ENCODE measurements at places on chromosomes 13 and 19. TPM values are rescaled to one million over a fixed set of nuclear protein-coding genes. Genes with fewer than 3 reads are reported as not detected.
A peak's percentile ranks its signal among the peaks of the same experiment; 100 is the strongest.

ZNF793 gene
- polyA plus RNA-seq, result 1.1 TPM

TSHZ3 gene
- polyA plus RNA-seq, result 1.1 TPM

SIAH3 gene
- not detected for polyA plus RNA-seq

DNA sequence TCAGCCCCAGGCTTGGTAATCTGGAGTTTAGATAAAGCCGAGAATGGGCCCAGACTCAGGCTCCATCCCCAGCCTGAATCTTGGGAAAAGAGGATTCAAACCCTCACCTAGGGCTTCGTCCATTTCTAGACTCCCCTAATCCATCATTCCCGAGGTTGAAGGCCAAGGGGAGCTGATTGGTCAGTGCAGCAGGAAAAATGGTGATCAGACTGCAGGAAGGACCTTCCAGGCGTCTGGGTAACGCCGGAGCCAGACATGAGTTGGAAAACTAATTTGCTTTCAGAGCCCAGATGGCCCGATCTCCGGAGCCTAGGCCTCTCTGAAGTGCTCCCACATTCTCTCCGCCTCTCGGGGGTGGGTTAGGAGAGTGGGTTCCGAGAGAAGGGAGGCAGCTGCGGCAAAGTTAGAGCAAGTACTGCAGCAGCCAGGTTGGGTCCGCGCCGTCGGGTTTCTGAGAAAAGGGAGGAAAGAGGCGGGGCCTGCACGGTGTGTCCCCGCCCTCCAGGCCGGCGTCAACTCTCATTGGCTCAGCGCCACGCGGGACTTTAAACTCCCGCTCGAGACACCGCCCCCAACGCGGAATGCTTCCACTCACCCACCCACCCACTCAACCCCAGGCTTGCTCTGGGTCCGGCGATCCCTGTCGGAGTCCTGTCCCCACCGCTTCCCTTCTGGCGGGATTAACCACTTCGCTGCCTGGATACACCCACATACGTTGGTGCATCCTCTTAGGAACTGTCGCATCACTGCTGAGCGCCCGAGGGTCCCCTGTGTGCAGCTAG lies 788 bp upstream of the RTBDN start:
- no peak for DNase-seq
- no peaks in the 10 kb centered on the region for H3K36me3 ChIP-seq
- H3K27me3 ChIP-seq, result peaks cover 76% of the 10 kb centered on the region
- H3K27ac ChIP-seq, result no peak overlapping the region

DNA sequence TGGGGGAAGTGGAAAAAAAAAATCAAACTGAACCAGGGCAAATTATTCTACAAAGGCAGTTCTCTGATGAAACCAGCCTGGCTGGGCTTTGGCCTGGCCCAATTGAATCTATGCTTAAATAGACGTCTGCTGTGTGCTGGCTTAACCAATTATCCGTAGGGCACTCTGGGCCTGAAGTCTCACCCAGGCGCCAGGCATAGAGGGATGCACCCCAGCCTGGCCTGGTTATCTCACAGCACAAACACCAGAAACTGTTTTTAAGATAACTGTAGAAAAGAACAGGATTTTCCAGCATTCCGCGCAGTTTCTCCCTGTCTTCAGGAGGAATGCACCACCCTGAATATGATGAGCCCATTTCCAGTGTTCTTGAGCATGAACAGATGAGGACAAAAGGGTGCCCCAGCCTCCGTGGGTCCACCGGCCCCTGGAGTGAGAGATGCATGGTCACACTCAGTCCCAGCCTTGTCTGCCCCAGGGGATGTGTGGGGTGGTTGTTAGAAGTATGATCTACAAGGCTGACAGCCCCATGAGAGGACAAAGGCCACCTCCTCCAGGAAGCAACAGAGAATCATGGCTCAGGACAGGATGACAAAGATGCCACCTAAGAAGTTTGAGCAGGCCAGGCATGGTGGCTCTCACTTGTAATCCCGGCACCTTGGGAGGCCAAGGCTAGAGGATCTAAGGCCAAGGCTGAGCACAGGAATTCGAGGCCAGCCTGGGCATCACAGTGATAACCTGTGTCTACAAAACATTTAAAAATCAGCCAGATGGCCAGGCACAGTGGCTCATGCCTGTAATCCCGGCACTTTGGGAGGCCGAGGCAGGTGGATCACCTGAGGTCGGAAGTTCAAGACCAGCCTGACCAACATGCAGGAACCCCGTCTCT lies 50.2 kb downstream of the PEPD start:
- no peak for DNase-seq
- no peaks in the 10 kb centered on the region for H3K27me3 ChIP-seq

- no peak overlapping the region for H3K27ac ChIP-seq
- no peak for DNase-seq
- H3K36me3 ChIP-seq, result no peaks in the 10 kb centered on the region
- no peaks in the 10 kb centered on the region for H3K4me1 ChIP-seq
Measured at GRCh38 chr13:94641409-94641941, 39.8 kb downstream of the GPR180 start.

TIMM29 gene
- 36.6 TPM for polyA plus RNA-seq

- H3K36me3 ChIP-seq, result no peaks in the 10 kb centered on the region
- H3K4me3 ChIP-seq, result no peak overlapping the region
- H3K4me1 ChIP-seq, result no peaks in the 10 kb centered on the region
- no peak overlapping the region for H3K27ac ChIP-seq
- H3K27me3 ChIP-seq, result no peaks in the 10 kb centered on the region
Measured at GRCh38 chr13:93147298-93147645, 79.3 kb upstream of the GPC6 start.

GRCh38 chr19:49645592-49645991 lies 3.6 kb downstream of the SCAF1 start:
- H3K27ac ChIP-seq, result no peak overlapping the region
- no peak for DNase-seq
- peaks cover 17% of the 10 kb centered on the region for H3K36me3 ChIP-seq
- H3K27me3 ChIP-seq, result no peaks in the 10 kb centered on the region
- H3K4me3 ChIP-seq, result no peak overlapping the region
- peaks cover 23% of the 10 kb centered on the region for H3K4me1 ChIP-seq

GRCh38 chr13:30864433-30865122 lies 41.5 kb upstream of the MEDAG start:
- H3K36me3 ChIP-seq, result no peaks in the 10 kb centered on the region
- no peaks in the 10 kb centered on the region for H3K27me3 ChIP-seq
- no peak for DNase-seq
- no peak overlapping the region for H3K27ac ChIP-seq
- H3K4me3 ChIP-seq, result no peak overlapping the region
- H3K4me1 ChIP-seq, result no peaks in the 10 kb centered on the region

DNA sequence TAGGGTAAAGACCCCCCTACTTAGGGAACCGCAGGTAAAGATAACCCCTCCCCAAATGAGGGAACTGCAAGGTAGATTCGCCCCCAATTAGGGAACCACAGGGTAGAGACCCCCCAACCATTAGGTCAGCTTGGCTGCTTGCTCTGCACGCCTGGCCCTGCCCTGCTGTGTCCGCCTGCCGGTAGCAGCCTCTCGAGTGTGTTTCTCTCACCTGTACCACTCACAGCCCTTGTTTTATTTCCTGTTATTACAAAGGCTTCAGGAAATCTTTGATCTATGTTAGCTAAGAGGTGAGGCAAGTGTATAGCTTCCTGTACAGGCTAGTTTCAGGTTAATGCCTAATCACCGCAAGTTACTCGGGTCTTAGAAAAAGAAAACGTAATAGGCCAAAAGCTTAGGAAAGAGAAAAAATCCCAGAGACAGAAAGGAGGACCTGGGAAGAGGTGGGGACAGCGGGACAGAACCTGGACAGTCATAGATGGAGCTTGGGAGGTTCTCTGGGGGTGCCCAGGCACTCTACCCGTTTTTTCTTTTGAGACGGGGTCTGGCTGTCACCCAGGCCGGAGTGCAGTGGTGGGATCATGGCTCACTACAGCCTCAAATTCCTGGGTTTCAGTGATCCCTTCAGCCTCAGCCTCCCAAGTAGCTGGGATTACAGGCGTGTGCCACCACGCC lies 23.1 kb upstream of the EIF3G start:
- peak overlapping the region; percentile 49 for H3K4me3 ChIP-seq
- DNase-seq, result peak; percentile 23
- H3K4me1 ChIP-seq, result peaks cover 61% of the 10 kb centered on the region
- no peaks in the 10 kb centered on the region for H3K27me3 ChIP-seq
- H3K27ac ChIP-seq, result peak overlapping the region; percentile 71

DNA sequence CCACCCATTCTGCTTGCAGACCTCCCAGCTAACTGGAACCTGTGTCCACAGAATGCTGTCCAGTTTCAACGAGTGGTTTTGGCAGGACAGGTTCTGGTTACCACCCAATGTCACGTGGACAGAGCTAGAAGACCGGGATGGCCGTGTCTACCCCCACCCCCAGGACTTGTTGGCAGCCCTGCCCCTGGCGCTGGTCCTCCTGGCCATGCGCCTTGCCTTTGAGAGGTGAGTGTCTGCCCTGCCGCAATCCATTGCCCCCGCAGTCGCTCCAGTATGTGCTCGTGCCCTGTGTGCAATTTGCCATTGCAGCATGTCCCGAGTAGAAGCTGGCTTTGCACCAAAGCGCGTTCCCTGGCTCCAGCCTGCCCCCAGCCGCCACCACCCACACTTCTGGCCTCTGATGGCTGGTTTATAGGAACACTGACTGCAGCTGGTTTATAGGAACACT lies 41.9 kb downstream of the CERS4 start:
- no peak overlapping the region for H3K4me3 ChIP-seq
- H3K36me3 ChIP-seq, result no peaks in the 10 kb centered on the region
- H3K4me1 ChIP-seq, result no peaks in the 10 kb centered on the region
- no peak overlapping the region for H3K27ac ChIP-seq
- H3K27me3 ChIP-seq, result no peaks in the 10 kb centered on the region

DNA sequence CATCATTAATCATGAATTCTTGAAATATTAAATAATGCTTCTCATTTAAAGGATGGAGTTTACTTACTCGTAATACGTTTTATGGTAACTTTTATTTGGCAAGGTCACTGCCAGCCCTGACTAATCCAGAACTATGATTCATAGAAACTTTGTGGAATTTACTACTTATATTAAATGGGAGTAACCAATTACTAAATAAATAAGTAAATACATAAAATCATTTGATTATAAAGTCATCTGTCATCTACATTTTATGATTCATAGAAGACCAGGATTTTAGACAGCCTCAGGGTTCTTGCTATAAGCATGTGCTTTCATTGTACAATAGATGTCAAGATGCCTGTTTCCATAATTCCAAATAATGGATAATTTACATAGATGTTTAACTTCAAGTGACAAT lies 611.1 kb downstream of the TBC1D4 start:
- no peaks in the 10 kb centered on the region for H3K27me3 ChIP-seq
- no peak overlapping the region for H3K27ac ChIP-seq
- no peak for DNase-seq
- no peaks in the 10 kb centered on the region for H3K4me1 ChIP-seq
- H3K36me3 ChIP-seq, result no peaks in the 10 kb centered on the region

DNA sequence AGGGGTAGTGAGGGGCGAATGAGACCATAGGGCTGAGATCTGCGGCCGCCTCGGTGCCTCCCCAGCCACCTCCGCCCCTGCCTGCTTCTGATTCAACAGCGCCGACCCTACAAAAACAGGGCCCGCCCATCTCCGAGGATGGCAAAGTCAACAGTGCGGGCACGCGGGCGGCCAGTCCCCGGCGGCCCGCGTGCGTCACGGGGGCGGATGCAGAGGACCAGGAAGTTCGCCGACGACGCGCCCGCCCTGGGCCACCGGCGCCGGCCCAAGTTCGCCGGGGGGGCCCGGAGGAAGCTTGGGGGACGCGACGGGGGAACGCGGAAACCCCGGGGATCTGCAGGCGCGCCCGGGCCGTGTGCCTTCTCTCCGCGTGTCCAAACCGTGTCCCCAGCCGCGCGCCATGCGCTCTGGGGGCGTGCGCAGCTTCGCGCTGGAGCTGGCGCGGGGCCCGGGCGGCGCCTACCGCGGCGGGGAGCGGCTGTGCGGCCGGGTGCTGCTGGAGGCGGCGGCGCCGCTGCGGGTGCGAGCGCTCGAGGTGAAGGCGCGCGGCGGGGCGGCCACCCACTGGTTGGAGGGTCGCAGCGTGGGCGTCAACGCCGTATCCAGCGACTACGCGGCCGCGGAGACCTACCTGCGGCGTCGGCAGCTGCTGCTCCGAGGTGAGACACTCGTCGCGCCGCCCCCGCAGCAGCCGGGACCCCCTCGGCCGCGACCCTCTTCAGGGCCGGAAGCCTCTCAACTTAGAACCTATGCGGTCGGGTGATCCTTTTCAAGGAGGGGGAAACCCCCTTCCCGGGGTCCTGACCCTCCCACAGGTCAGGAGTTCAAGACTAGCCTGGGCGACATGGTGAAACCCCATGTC lies 6.8 kb upstream of the ARRDC2 start:
- DNase-seq, result peak; percentile 95
- peak overlapping the region; percentile 88 for H3K27ac ChIP-seq
- peak overlapping the region; percentile 90 for H3K4me3 ChIP-seq
- H3K4me1 ChIP-seq, result peaks cover 21% of the 10 kb centered on the region
- no peaks in the 10 kb centered on the region for H3K27me3 ChIP-seq

CYP2A6 gene
- not detected for polyA plus RNA-seq

DNA sequence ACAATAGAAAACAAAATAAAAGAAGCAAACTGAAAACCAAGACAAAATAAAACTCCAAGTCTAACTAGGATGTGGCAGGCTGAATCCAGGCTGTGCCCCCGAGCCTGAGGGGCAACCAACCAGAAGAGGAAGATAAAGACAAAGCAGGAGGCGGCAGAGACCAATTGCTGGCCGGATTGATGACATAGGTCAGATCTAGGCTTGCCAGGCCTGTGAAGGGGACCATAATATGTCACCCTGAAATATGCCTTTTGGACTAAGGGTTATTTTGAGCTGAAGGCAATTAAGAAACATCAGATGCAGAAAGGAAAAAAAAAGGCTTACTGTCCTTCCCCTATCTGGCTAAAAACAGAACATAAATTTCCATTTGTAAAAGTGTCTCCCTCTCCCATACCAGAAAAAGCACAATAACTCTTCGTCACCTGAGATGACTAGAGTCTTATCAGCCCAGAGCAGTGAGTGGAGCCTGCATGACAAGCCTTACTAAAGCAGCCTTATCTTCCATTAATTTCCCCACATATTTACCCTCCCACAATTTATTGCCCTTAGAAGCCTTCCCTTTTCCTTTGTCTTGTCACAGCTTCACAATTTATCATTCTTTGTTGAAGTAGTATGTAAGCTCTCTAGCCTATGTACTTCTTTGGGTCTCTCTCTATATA lies 22.8 kb downstream of the ATP8A2 start:
- no peaks in the 10 kb centered on the region for H3K27me3 ChIP-seq
- H3K27ac ChIP-seq, result no peak overlapping the region
- H3K4me1 ChIP-seq, result no peaks in the 10 kb centered on the region
- H3K36me3 ChIP-seq, result no peaks in the 10 kb centered on the region
